Activated T-cell treated with anti-CD3 and anti-CD28 coated beads, Interleukin-2, amount 50 U/mL, for 24 hours (primary cell): ENCODE measurements at places on chromosomes 6 and 20.

DNA sequence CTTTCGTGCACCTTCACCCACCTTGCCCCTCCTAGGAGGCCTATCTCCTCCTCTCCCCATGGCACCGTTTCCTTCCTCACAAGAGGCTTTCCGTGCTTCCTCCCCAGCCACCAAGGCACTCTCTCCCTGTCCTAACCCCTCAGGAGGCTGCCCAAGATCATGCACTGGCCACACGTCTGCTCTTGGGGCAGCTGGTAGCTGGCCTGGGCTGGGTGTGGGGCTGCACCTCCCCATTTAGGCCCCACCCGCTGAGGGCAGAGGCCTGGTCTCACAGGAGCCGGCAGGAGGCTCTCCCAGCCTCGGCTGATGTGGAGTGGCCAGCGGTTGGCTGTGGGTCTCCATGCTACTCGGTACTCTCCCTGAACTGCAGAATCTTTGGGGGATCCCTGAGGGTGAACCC is 13.6 kb downstream of the NOL4L start:
- no peak for DNase-seq

DNA sequence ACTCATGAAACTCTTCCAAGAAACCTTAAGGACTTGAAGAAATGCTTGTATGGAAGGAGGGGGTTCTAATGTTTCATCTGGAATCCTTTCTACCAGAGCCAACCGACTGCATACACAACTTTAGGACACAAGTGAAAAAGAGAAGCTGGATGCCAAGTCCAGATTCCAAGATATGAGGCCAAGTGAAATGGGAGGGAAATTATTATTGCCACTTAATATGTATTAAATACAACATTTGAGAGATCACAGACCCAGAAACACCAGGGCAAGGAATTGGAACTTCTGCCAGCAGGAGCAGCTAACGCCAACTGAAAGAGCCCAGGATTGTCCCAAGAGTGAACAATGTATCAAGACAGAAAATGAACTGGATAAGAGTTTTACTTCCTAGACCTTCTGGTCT is 144.2 kb downstream of the ARHGAP18 start:
- no peak for DNase-seq

DNA sequence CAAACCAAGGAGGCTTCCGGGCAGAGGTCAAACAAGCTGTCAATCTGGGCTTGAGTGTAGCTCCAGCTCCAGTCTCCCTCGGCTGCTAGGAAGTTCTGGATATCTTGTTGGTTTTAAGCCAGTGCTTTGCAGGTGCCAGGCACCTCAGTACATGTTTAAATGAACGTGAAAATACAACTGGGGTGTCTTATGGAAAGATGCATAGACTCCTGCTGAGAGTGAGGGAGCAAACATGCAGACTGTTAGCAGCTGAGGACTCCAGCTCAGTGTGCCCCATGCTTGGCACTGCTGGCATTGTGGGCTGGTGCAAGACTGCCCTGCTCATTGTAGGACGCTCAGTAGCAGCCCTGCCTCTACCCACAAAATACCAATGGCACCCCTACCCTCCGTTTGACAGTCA is 28.5 kb downstream of the ERMARD start:
- DNase-seq, result no peak

- no peak for DNase-seq
These were observed 218.2 kb upstream of the SNX9 start for GRCh38 chr6:157604816-157605215.

DNA sequence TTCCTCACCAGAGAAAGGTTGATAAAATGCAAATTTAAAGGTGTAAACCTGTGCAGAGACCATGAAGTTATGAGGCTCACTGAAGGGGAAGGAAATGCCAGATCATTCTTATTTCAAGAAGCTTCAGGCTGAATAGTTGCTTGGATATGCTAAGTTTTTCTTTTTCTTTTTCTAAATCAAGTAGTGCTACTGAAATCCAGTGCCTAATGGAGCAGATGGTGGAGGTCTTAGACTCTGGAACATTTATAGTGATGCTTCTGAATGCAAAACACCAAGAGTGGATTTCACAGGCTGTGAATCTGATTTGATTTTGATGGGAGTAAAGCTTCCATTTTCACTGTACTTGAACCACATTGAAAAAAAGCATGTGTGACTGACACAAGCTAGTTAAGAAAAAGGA is 151.2 kb upstream of the BEND3 start:
- DNase-seq, result no peak

- no peak for DNase-seq
These were observed 49.7 kb downstream of the TP53INP2 start for GRCh38 chr20:34753706-34754461.

- DNase-seq, result no peak
These were observed 259.6 kb downstream of the TBC1D7 start for GRCh38 chr6:13068586-13069210.

GRCh38 chr6:39440039-39440426 is 117.5 kb upstream of the KCNK16 start:
- no peak for DNase-seq

GRCh38 chr6:137117581-137117980 is 55.9 kb downstream of the IL22RA2 start:
- DNase-seq, result no peak

- no peak for DNase-seq
These were observed 57.9 kb downstream of the MAFB start for GRCh38 chr20:40631119-40631631.

- DNase-seq, result peak; percentile 67
These were observed 50.8 kb upstream of the FAM83D start for GRCh38 chr20:38875175-38875993.

- no peak for DNase-seq
These were observed 527.0 kb downstream of the CDH26 start for GRCh38 chr20:60485012-60485760.

DNA sequence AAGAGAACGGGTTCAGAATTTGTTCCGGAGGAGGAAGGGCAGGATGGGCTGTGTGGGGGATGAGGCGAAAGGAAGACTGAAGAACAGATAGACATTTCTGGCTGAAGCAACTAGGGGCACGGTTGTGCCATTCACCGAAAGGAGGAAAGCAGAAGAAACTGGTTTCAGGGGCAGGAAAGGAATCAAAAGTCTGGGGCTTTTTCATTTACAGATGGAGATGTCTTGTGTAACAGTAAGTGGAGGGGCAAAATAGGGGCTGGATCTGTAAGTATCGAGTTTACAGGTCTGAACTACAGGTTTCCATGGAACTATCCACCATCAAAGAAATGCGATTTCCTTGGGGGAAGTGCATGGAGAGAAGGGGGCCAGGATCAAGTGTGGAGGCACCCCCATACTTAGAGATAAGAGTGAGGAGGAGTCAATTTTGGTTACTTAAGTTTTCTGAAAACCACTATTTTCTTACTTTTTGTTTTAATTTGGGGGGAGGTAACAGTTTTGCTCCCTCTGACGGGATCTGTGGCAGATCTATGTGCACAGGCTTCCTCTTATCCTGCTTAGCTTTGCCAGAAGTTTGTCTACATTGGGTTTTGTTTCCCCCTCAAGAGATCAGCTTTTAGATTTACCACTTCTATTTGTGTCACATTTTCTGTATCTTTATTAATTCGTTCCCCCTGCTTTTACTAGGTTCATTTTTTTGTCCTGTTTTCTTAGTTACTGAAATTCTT is 120.1 kb downstream of the SLC23A2 start:
- DNase-seq, result no peak

DNA sequence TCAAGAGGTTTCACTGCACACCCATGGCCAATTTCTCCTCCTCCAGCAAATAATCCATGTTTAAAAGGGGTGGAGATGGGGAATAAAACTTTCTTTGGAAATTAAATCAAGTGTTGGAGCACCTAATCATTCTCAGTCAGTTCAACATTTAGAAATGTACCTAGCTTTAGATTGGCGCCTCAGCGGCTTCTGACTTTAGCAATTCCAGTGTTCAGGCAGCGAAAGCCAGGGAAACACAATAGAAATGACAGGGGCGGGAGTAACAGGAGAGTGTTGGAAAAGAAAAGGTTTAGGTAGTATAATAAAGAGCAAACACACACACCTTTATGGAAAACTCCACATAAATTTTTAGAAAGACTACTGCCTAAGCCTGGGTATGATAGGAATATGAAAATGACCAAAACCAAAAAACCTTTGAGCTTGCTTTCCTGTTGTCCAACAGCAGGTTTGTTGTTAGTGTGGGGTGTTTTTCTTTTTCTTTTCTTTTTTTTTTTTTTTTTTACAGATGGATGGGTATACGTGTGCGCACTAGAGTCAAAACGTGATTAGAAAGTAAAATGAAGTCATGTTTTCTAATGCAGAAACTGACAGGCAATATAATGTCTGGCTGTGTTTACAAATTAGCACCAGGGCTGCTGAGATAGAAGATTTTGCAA is 7.7 kb downstream of the TFAP2A start:
- no peak for DNase-seq

DNA sequence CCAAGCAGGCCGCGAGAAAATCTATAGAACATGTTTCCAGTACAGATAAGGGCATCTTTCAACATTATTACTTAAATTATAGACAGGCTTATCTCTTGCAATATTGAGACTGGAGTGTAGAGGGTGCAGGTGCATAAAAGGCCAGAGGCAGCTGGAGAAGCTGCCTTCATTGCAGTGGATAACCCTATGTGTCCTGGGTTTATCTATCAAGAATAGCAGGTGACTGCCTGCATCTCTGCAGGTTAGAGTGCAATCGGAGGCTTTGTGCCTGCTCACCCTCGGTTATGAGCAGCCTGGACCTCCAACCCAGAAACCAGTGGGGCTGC is 28.7 kb upstream of the ECI2 start:
- no peak for DNase-seq

GRCh38 chr6:136790411-136791295 is 1.6 kb downstream of the MAP3K5 start:
- no peak for DNase-seq

DNA sequence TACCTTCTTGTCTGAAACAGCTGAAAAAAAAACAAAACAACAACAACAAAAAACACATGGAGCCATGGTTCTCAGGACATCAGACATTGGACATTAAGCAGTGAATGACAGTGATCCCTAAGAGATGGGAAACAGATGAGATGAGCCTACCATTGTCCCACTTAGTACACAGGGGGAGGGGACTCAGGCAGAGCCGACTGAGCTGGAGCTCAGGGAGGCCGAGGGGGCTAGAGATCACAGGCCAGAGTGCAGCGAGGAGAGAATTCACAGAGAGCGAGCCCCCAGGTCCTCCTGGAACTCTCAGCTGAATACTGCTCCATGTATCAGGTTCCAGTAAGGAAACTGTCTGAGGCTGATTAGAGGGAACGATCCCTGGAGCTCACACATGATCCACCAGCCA is 134.6 kb downstream of the GRM4 start:
- no peak for DNase-seq

- DNase-seq, result peak; percentile 68
These were observed 146.4 kb downstream of the AKAP7 start for GRCh38 chr6:131281471-131282270.

- DNase-seq, result no peak
These were observed 26.0 kb upstream of the RCAN2 start for GRCh38 chr6:46517202-46517601.

DNA sequence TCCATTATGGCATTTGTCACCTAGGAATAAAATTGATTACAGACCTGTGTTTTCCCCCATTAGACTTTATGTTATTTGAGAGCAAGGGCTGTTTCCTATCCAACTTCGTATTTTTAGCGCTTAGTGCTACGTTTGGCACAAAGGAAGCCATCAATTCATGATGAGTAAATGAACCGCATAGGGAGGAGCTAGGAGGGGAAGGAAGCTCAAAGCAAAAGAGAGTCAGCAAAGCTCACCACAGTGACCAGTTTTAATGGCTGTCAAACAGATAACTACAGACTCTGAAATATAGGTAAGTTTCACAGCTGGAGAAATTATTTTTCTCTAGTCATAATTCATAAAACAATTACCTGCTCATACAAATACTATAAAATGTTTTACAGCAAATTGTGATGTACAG is 6.9 kb upstream of the SAMD3 start:
- DNase-seq, result no peak

- DNase-seq, result no peak
These were observed 328.4 kb downstream of the CDC5L start for GRCh38 chr6:44715925-44716324.

DNA sequence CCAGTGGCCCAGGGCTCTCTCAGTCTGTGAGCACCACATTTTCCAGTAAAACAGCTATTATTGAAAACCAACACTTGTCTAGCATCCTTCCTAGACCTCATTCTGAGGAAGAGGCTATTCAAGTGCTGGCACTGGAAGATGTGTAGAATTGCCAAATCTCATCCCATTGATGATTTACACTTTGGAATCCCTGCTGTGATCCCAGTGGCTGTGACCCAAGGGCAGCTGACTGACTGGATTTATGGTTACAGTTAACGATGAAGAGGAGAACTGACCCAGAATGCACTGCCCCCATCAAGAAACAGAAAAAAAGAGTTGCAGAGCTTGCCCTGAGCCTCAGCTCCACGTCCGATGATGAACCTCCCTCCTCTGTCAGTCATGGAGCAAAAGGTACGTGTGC is 2.4 kb downstream of the CMTR1 start:
- no peak for DNase-seq
